CD4-positive, alpha-beta memory T cell (primary cell): ENCODE measurements at places on chromosomes 7 and 10. TPM values are rescaled to one million over a fixed set of nuclear protein-coding genes. Genes with fewer than 3 reads are reported as not detected.

DNA sequence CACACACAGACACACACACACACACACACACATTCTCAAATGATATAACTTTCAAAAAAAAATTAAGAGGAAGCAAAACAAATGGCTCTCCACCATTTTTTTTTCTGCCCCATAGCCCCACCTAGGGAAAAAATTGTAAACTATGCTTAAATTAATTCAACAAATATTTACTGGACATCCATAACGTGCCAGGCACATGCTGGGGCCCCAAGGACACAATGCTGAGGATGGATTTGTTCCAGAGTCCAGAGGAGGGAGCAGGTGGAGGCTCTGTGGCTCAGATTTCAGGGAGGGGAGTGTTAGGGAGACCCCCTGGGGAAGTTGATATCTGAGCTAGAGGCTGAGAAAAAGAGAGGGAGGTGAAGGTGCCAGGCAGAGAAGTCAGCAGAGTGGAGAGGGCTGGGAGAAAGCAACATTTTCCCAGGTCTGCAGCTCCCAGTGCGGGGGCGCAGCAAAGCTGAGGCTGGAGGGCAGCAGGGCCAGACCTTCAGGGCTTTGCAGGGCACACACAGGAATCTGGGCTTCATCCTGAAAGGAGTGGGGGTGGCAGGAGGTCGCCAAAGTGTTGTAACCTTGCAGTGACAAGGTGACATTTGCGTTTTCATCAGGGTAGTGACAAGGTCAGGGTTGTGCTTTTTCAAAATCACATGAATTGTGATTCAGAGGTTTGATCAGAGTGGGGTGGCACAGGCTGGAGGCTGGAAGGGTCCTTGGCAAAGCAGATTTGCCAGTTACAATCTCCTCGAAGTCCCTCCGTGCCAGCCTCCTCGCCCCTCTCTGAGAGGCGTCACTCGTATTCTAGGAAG lies 261.6 kb downstream of the WDR11 start:
- no peak for DNase-seq

Gene C10orf53
- polyA plus RNA-seq: not detected

Gene ANKRD22
- not detected for polyA plus RNA-seq

DNA sequence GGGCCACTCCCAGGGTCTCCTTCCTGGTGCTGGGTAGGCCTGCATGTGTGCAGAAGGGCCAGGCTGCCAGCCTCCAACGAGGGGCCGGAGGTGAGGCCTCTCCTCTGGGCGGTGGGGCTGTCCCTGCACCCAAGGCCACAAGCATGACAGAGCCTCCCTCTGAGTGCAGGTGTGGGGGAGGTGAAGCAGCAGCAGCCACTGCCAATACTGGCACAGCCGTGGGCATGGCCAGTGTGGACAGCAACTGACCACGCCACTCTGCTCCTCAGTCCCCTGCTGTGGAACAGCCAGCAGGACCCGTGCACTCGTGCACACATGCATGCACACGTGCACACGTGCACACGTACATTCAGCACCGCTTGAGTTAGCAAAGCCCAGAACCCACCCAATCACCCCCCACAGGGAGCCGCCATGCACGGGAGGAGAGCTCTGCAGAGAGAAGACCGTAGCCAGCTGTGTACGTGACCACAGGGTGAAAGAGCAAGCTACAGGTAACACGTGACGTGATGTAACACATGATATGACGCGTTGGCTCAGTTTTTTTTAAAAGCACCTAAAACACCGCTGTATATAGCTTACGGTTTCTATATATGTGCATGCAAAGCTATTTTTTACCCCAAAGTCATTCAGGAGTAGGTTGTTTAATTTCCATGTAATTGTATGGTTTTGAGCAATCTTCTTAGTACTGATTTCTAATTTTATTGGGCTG lies 23.1 kb downstream of the PAPOLB start:
- DNase-seq: no peak

Gene INMT
- polyA plus RNA-seq: 0.77 TPM

DNA sequence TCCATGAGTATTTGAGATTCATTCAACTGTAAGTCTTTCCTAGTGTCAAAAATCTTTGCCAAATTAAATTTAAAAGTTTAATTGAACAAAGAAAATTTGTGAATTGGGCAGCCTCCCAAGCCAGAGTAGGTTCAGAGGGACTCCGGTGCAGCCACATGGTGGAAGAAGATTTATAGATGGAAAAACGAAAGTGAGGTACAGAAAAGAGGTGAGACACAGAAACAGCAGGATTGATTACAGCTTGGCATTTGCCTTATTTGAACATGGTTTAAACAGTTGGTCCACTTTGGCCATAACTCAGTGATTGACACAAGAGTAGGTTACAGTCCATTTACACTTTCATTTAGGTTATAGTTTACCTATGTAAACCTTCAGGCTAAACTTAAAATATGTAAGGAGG lies 465.8 kb downstream of the ARL4A start:
- no peak for DNase-seq

Gene CALML3
- polyA plus RNA-seq: not detected

Gene KNDC1
- 0.09 TPM for polyA plus RNA-seq

GRCh38 chr7:44449584-44449928 lies 40.9 kb downstream of the NUDCD3 start:
- DNase-seq: no peak

Gene AMPH
- 0.09 TPM for polyA plus RNA-seq

DNA sequence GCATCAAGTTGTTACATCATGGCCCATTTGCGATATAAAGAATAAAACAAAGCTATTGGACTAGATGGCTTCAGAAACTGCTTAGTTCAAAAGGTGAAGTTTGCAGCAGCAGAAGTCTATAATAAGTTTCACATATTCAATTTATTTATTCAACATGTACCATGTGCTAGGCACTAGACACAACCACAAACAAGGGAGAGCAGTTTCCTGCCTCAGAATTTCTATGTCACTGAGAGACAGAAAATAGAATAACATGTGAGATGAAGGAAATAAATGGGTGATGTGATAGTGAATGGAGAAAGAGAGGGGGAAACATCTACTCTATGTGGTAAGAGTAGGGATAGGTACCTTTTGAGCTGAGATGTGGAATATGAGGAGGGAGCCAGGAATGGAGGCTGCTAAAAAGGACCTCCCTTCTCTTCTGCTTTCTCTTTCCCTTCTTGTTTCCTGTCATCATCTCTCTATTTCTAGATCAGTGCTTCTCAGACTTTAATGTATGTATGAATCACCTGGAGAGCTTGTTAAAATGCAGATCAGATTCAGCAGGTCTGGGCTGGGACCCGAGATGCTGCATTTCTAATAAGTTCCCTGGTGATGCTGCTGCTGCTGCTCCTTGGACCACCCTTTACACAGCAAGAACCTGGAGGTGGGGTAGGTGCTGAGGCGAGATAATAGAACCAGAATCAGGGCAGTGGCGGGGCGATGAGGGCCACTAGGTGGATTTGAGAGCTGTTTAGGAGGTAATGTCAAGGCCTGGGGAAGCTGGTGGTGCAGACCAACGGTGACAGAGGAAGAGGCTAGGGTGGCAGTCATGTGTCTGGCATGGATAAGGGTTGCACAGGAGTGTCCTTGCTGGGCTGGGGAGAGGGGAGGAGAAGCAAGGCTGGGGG lies 13.7 kb upstream of the INMT start:
- DNase-seq: peak; percentile 19

Gene CDH23
- polyA plus RNA-seq: 2.0 TPM

Gene NRP1
- polyA plus RNA-seq: not detected

DNA sequence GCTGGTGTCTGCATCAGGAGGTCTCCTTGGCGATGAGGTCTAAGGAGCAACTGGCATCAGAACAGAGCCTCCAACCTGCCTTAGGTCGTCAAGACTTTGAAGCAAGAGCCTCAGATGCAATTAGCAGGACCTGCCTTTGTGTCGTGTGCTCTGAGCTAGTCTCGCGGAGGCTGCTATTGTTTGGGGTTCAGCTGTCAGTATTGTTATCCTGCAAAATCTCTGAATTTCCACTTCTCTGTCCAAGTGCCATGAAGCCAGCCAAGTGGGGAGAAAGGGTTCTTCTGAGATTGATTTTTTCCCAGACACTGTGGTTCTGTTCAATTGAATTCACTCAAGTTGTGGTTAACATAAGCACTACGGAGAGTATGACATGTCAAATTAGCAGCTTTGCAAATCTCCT lies 78.7 kb downstream of the ADARB2 start:
- DNase-seq: no peak

- DNase-seq: no peak
Observed at GRCh38 chr7:24781106-24781505, 23.8 kb upstream of the GSDME start.

GRCh38 chr7:155247479-155248365 lies 50.0 kb upstream of the INSIG1 start:
- no peak for DNase-seq

GRCh38 chr10:70683940-70684339 lies 11.6 kb downstream of the ADAMTS14 start:
- DNase-seq: no peak

Gene PITX3
- polyA plus RNA-seq: not detected

DNA sequence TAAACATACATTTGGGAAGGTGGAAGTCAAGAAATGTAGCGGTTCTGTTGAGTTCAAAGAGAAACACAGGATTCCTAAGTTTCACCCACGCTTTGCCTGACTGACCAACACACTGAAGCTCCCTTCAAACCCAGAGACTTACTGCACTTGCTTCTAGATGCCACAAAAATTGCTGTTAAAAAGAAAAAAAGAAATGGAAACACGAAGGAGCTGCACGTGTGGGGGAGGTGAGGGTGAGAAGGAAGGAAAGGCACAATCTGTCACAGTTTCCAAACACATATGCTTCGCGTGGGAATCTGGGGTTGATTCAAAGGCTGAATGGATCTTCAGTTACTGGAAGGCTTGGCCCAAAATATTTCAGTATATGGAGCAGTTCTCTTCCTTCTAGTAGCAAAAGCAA lies 495.6 kb downstream of the DNAJB6 start:
- DNase-seq: no peak

GRCh38 chr7:20624666-20625385 lies 9.4 kb downstream of the ABCB5 start:
- no peak for DNase-seq

GRCh38 chr10:6101181-6101580 lies 12.3 kb downstream of the RBM17 start:
- no peak for DNase-seq

Gene CAMK1D
- 17.0 TPM for polyA plus RNA-seq
